ENCODE measurements at places on chromosomes 12 and 14.
A peak's percentile ranks its signal among the peaks of the same experiment; 100 is the strongest.

DNA sequence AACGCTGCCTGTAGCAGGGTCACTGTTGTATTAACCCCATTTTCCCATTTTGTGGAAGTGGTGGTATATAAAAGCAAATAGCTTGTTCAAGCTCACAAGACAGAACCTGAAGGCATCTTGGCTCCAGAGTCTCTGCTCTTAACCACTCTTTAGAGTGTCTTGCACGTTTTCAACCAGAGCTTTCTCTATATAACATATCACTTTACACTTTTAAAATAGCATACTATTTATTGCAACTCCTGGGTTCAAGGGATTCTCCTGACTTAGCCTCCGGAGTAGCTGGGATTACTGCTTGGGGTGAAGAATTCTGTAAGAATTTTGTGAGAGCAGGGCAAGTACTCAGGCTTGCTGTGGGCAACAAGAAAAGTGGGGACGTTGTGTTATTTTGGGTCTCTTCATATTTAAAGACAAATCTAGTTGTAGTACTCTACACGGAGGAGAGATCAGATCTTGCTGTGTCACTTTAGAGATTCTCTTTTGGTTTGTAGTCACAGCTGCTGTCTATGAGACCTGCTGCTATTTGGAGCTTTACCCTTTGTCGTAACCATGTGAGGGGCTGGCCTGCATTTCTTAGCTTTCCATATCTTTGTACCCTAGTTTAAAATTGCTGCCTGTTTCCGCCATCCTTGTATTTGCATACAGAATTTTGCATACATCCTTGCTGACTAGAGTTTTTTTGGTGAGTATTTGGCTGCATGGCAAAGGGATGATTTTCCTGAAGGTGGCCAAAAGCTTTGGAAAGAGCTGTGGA, 40.7 kb downstream of the WDR20 start:
- no peak for DNase-seq

- peak; percentile 84 for DNase-seq
Observed at GRCh38 chr12:123571343-123571813, 13.0 kb upstream of the TMED2 start.

GRCh38 chr14:53109105-53110041, 43.8 kb downstream of the DDHD1 start:
- DNase-seq: peak; percentile 18

DNA sequence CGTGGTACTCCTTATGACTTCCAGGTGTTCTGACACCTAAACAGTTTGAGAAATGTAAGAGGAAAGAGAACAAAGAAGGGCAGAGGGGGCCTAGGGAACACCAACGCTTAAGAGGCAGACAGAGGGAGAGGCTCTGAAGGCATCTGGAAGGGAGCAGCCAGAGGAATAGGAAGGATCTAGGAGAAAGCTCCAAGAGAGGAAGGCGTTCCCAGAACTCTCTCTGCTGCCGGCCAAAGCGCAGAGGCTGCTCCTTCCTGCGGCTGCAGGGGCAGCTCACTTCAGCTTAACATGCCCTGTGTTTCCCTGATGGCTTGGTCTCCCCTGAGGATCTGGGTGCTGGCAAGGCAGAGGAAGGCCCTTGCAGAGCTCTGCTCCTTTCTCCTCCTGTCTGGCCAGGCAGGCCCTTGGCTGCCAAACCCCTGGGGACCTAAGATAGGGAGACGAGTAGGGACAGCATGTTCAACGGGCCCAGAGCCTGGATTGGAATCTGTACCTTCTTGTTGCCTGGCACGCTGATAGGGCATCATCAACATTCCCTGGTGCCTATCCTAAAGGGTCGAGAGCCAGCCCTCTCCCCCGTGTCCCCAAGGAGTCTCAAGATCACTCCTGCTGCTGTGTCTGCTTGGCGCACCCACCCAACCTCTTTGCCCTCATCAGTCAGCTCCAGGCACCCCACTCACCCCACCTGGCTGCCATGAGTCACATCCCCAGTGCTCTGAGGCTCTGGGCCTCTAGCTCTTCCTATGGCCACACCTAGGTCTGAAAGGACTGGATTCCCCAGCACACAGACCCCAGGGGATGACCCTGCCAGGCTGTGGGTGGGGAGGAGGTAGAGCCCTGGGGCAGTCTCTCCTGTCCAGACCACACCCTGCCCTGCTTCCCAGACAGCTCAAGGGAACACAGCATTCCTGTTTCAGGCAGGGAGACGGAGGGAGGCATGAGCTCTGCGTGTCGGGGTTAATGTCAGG, 45.6 kb downstream of the LTBP2 start:
- DNase-seq: no peak

DNA sequence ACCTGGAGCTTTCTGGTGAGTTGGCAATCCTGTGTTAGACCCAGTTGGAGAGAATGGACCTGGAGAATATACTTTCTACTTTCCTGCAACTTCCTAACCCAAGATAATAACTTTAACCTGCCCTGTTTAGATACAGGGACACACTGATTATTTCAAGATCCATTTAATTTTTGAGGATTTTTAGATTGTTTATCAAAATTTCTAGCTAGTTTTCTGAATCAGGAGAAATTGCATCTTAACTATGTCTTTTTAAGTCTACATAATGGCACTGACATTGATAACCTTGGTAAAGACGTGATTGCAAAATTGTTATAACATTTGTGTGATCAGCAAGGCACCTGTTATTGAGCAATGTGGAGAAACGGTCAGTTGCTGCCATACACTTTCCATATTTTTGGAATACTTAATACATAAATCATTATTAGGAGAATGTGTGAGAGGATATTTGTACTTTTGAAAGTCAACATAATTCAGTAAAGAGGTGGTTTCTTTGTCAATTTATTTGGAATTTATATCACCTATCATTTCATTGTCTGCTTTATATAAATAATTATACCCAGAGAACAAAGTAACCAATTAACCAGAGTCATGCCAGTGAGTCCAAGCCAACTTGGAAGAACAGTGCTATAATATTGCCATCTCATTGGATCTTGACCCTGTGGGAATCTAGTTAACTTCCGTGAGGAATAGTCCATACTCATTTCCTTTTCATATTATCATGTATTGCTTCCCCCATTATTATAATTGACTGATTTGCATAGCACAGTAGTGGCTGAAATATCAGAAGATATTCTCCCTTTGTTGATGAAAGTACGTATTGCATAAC, 28.4 kb downstream of the NFYB start:
- DNase-seq: no peak

DNA sequence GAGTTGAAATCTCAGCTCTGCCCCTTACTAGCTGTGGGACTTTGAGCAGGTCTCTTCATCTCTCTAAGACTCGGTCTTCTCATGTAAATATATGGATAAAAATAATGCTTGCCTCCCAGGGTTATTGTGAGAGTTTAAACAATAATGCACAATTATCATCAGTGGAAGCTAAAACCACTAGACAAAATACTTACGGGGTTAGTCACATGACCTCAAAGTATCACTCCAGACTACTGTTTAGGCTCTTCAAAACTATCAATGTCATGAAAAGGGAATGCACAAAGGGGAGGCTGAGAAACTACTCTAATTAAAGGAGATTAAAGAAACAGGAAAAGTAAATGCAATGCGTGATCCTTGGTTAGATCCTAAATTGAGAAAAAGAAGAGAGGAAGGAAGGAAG, 24.5 kb upstream of the TSPAN11 start:
- DNase-seq: peak; percentile 47

DNA sequence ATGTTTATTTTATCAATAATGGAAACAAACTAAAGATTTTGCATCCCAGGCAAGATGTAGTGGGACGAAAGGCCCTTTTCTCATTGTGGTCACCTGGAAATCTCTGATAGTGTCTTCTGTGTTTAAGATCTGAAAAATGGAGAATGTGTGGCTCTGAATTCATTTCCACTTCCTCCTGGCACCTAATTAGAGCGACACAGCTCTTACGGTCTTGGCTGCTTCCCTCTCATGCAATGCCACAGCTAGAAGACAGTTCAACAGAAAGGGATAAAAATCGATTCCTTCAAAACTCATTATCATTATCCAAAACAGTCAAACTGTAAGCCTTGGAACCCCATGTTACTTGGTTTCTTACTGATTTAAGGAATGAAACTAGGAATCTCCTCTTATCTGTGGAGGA, 9.3 kb downstream of the ST8SIA1 start:
- DNase-seq: no peak

- DNase-seq: no peak
Observed at GRCh38 chr14:106826833-106827369, 1300.5 kb downstream of the TMEM121 start.

- DNase-seq: no peak
Observed at GRCh38 chr14:56138928-56139327, 20.7 kb downstream of the PELI2 start.

DNA sequence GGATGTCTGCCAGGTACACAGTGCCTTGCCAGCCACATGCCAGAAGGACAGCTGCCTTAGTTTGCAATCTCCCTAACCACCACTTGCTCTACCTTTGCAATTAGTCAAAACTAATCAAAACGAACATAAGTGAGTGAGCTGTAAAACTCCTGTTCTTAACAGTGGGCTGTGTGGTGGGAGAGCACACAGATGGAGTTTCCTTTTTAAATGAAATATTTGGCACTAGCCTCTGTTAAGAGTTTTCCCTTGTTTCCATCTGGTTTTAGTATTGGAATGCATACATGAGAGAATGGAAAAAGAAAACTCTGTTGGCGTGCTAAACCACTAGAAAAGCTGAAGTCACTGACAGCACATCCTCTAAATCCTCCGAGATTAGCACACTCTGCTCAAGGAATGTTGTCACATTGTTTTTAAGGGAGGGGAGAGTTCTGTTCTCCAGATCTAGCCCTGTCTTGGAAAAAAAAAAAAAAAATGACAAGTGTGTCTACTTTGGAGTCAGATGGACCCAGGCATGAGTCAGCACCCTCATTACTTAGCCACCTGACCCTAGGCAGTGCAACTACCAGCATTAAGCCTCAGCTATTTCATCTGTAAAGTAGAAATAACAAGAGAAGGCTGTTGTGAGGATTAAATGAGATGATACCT, 83.9 kb downstream of the STXBP6 start:
- DNase-seq: peak; percentile 96

Data from fibroblast of skin of right quadriceps (primary cell).